ENCODE measurements at places on chromosomes 4 and X. TPM values are rescaled to one million over a fixed set of nuclear protein-coding genes. Genes with fewer than 3 reads are reported as not detected.

ERCC6L gene
- total RNA-seq, result 9.9 TPM

HTRA3 gene
- 9.6 TPM for total RNA-seq

PROM1 gene
- total RNA-seq, result under 0.01 TPM

UCHL1 gene
- 2,143 TPM for total RNA-seq

PNMA6F gene
- total RNA-seq, result not detected

AADAT gene
- 6.2 TPM for total RNA-seq

MAGEA4 gene
- total RNA-seq, result not detected

RNF175 gene
- total RNA-seq, result not detected

FGF16 gene
- total RNA-seq, result 1.8 TPM

GRCh38 chrX:101108284-101108683, 10.3 kb downstream of the CENPI start:
- DNase-seq, result peak; percentile 34

DNA sequence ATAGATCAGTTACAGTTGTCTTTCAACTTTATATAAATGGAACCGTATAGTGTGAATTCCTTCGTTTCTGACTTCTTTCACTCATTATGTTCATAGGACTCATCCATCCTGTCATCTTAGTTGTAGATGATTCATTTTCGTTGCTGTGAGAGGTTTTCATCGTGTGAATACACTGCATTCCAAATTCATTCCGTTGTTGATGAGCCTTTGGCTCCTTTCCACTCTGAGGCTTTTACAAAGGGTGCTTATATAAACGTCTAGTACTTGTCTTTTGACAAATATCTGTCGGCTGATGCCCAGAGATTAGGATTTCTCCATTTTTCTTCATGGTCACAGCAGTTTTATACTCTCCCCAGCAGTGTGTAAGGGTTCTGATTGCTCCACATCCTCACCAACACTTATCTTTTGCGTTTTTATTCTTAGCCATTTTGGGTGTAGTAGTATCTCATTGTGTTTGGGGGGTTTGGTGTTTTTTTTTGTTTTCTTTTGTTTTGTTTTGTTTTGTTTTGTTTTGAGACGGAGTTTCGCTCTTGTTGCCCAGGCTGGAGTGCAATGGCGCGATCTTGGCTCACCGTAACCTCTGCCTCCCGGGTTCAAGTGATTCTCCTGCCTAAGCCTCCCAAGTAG, 48.6 kb downstream of the LRP2BP start:
- no peak for DNase-seq

GRCh38 chrX:48046846-48047245, 24.6 kb downstream of the ZNF630 start:
- no peak for DNase-seq

- no peak for DNase-seq
These were observed 45.8 kb upstream of the CLCN4 start for GRCh38 chrX:10110984-10111363.

DNA sequence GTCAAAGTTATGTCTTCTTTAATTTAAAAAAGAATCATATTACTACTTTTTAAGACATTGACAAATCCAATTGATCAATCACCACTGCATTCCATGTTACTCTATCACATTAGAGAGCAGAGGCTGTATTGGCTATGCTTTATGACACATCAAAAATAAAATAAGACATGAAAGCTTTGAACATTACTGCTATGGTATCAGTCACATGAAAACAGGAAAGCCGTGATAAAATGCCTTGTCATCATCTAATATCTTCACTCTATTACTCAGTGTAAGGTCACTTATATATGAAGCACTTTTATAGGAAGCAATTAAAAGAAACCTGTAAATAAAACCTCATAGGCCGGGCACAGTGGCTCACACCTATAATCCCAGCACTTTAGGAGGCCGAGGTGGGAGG, 27.7 kb upstream of the CEP135 start:
- DNase-seq, result no peak

GRCh38 chrX:29012867-29013266, 425.6 kb downstream of the IL1RAPL1 start:
- no peak for DNase-seq

DNA sequence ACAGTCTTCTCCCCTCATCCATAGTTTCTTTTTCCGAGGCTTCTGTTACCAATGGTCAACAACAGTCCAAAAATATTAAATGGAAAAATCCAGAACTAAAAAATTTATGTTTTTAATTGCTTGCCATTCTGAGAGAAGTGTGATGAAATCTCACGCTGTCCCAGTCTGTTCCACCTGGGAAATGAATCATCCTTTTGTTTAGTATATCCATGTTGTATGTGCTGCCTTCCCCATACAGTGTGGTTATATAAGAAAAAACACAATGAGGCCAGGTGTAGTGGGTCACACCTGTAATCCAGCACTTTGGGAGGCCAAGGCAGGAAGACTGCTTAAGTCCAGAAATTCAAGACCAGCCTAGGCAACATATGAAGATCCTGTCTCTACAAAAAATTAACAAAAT, 161.6 kb downstream of the CHIC2 start:
- no peak for DNase-seq

- DNase-seq, result no peak
These were observed 100.2 kb downstream of the TSPAN7 start for GRCh38 chrX:38661561-38661960.

DNA sequence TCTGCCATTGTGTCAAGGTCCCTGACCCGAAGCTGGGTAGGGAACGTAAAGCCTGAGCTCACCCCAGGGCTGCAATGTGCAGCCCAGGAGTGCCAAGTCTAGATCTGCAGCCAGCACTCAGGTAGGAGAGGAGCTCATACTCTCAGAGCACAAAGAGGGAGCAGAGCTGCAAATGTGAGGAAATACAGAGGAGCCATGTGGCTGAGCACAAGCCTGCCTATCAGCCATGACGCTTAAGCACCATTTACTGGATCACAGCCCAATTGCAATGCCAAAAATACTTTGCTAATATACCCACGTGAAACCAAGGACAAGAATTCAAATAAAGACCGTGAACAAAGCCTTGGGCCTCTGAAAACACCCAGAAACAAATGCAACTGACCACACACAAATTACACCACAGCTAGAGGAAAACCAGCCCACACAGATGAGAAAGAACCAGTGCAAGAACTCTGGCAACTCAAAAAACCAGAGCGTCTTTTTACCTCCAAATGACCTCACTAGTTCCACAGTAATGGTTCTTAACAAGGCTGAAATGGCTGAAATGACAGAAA, 69.0 kb upstream of the HPF1 start:
- DNase-seq, result no peak

- peak; percentile 91 for DNase-seq
These were observed 13.4 kb upstream of the STK32B start for GRCh38 chr4:5037553-5038551.

- DNase-seq, result no peak
These were observed 91.8 kb downstream of the RAP1GDS1 start for GRCh38 chr4:98352940-98353339.

- peak; percentile 20 for DNase-seq
These were observed 77.6 kb downstream of the FBXL5 start for GRCh38 chr4:15577508-15577907.

DNA sequence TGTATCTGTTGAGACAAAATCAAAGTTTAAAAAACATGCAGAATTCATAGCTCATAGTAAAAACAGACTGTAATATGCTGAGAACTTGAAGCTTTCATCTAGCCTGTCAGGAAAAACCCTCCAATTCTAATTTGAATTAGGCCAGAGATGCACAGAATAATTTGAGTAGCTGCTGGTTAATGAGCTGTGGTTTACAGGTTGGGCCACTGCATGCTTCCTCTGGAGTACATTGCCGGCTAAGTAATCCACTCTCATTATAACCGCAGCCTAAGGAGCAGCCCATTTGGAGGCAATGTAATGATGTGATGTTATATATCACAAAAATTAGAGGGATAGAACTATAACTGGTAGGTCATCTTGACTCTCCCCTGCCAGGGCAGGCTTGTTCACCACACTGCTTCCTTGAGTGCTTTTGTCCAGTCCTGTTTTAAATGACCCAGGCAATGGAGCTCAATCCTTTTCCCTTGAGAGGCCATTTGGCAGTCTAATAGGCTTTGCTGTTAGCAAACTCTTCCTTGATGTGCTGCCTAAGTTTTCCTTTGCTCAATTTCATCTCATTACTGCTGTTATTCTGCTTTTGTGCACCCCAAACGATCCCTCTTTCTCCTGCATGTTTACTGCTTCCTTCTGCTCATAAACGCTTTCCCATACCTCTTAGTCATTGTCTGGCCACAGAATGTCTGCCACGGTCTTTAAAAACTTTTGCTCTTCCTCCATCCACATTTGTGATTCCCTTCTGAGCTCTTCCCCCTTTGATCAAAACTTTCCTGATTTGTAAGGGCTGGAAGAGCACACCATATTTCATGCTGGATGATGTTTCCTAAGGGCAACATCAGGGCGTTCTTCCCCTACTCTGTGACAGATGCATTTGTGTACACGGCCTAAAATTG, 230.9 kb downstream of the C4orf33 start:
- no peak for DNase-seq

DNA sequence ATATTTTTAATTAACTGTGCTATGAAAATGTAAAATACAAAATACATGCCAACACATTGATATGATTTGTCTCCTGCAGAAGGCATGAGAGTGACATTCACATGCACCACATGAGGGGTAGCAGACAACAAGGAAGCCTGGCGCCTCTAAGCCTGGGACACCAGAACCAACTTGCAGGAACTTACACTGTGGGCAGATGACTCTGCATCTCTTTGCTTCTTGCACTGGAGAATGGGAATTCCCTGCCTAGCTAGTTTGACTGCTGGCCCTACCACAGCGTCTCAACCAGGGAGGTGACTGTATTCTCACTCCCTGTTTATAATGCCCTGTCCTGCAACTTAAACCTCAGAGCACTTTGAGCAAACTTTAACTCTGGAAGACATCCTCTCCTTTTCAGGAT, 40.5 kb downstream of the PAGE2 start:
- DNase-seq, result no peak

DNA sequence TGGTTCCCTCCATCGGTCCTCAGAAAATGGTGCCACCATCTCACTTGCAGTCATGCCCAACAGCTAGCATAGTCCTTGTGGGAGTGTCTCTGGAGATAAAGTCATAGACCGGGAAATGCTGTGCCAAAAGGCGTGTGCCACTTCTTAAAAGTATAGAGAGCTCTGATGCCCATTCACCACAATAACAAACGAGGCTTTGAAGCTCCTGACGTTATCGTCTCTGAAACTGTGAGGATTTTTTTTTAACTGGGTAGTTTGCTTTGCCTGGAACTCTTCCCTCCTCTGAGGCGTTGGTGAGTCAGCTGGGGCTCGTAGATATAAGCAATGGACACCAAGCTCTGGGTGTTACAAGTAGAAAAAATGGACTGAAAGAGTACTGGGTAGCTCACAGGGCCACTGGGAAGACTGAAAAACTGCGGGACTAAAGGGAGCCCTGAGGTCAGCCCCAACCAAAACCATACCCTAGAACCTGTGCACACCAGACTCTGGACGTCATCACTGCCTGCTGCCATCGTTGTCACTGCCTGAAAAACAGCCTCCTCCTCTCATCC, 89.4 kb upstream of the TRIM2 start:
- peak; percentile 83 for DNase-seq

DNA sequence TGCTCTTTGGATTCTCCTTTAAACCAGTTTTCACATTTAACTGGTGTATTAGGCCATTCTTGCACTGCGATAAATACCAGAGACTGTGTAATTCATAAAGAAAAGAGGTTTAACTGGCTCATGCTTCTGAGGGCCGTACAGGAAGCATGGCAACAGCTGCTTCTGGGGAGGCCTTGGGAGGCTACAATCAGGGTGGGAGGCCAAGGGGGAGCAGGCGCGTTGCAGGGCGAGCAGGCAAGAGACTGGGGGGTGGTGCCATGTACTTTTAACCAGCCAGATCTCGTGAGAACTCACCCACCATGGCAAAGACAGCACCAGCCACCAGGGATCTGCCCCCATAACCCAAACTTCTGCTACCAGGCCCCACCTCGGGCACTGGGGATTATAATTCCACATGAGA, 38.1 kb downstream of the RNF212 start:
- DNase-seq, result no peak

GRCh38 chr4:48342606-48342880, 1.2 kb downstream of the SLAIN2 start:
- no peak for DNase-seq

DNA sequence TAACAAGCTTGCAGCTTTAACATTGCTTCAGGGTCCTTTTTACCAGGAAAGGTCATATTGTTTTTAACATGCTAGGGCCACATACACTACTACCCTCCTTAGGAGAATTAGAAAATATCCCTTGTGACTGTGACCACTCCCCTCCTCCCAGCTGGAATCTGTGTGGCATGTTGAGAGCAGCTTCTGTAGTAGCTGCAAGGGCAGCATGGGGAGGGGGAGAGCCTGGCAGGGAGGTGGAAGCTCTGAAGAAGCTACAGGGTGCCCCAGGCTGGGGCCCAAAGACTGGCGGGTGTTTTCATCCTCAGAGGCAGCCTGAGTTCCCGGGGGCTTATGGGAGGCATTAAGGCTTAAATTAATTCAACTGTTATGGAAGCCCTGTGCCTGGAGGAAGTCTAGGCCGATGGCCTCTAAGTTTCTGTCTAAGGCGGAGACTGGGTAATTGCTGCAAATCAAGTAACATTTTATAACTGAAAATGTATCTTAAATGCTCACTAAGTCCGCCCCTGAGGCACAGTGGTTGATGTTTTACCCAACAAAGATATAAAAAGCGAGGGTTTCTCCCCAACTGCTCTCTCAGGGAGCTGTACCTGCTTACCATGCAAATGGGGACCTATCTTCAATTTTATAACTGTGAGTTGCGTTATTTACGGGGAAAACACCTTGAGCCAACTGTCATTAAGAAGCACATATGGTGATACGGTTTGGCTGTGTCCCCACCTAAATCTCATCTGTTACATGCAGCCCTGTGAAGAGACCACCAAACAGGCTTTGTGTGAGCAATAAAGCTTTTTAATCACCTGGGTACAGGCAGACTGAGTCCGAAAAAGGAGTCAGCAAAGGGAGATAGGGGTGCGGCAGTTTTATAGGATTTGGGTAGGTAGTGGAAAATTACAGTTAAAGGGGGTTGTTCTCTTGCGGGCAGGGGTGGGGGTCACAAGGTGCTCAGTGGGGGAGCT, 37.4 kb upstream of the STS start:
- DNase-seq, result no peak

GRCh38 chrX:84715315-84715714, 213.1 kb upstream of the HDX start:
- DNase-seq, result no peak

DNA sequence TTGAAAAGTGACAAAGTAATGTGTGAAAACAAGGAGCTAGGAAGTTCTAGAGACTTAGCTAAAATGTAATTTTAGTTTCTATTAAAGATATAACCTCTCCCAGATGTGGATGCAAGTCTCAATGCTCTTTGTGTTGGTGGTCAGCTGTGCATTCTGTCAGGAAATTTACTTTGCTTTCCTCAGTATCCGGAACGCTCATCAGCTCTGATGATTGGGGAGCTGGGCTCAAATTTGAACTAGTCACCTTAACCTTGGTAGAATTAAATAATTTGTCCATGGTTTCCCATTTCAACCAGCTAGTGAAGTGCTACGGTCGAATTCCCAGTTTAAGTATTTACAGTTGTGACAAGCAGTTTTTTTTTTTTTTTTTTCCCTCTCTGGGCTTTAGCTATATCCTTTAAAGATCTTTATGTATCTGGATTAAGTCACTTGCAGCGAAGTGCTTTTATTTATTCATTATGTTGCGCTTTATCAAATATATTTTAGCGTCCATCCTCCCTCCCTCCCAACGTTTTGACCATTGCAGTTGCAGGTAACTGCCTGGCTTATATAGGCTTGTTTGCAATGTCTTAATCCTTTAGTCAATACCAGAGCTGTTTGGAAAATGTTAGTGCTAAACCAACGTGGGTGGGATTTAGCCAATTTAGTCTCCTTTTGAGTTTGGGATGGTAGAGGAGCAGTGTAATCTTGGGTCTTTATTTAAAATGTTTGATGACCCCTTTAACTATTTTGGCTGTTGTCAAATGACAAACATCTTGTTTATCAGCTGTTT, 2.1 kb downstream of the OGT start:
- DNase-seq, result no peak
